Cortex of kidney (tissue), 1 donor: ENCODE measurements at places on chromosomes 2 and 18.

GRCh38 chr2:9473985-9474360 is 378 bp upstream of the IAH1 start:
- DNase-seq: no peak

- no peak for DNase-seq
Observed at GRCh38 chr2:182110347-182110746, 124.7 kb downstream of the PPP1R1C start.

DNA sequence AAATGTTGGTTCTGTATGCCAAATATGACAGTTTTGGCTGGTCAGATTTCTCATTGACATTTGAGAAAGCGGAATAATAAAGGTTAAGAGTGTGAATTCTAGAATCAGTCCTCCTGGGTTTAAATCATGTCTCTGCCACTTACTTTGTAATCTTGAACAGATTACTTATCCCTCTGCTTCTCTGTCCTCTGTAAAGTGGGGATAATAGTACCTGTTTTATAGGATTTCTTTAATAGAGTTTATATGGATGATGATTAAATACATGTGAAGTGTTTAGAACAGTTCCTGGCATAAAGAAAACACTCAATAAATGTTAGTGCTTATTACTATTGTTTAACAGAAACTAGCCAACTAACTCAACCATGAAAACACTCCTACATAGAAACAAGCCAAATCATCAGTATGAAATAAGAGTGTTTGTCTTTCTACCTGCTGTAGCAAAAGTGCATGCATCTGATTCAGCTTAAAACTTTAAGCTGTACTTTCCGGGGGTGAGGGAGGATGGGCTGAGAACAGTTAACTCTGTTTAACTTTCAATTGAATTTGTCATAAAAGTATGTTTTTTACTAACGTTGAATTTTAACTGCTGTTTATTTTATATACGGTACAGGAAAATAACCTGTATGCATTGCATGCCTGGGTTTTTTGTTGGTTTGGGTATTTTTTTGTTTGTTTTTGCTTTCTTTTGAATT is 6.8 kb downstream of the HTR2B start:
- DNase-seq: no peak

GRCh38 chr18:47658498-47658897 is 272.0 kb downstream of the SMAD2 start:
- no peak for DNase-seq

DNA sequence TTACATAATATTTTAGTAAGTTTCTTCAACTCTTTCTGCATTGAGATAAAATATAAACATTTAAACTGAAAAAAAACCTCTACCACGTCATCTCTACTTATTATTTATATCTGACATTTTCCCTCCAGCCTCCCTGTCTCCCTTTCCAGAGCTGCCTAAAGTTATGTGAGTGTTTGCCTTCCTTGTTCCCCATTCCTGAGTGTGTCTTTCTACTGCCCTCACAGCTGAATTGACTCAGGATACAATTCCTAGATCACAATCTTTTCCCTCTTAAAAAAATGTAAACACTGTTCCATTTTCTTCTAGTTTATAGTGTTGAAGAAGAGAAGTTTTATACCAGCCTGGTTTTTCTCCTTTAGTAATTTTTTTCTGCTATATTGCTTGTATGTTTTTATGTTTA is 5.3 kb downstream of the TRPM8 start:
- DNase-seq: no peak

GRCh38 chr18:24499814-24500213 is 39.4 kb downstream of the HRH4 start:
- DNase-seq: no peak

GRCh38 chr18:40365526-40365925 is 1589.5 kb upstream of the PIK3C3 start:
- no peak for DNase-seq

- no peak for DNase-seq
Observed at GRCh38 chr2:152505495-152505906, 170.5 kb downstream of the FMNL2 start.

DNA sequence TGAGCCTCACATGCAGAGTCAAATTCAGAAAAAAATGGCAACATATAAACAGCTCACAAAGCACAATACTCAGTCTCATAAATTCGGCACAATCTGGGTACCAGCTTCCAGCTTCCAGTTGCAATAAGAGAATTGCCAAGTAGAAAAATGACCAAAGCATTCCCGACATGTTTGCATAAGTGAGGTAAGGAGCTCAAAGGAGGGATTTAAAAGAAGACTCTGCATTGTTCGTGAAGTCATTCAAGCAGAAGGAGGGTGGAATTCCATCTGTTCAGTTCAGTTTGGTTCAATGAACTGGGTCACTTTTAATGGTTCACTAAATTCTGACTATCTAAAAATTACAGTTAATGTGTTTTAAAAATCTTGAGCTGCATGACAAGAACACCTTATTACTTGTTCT is 106.7 kb upstream of the KLHL14 start:
- DNase-seq: no peak

DNA sequence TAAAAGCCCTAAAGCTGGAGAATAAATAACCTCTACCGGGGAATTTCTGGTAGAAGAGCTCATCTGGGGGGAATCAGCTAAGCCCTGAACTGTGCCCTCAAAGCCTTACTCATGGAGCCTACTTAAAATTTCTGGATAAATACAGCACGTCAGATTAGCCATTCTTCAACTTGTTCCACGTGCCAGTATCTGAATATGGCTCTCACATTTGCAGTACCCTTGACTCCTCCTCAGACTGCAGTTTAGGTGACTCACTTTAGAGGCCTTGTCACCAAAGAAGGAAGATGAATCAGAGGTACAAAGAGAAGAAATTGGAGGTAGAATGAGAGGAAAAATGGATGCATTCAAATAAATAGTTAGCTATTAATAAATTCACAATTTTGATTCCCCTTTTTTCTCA is 34.6 kb upstream of the POTEC start:
- no peak for DNase-seq

DNA sequence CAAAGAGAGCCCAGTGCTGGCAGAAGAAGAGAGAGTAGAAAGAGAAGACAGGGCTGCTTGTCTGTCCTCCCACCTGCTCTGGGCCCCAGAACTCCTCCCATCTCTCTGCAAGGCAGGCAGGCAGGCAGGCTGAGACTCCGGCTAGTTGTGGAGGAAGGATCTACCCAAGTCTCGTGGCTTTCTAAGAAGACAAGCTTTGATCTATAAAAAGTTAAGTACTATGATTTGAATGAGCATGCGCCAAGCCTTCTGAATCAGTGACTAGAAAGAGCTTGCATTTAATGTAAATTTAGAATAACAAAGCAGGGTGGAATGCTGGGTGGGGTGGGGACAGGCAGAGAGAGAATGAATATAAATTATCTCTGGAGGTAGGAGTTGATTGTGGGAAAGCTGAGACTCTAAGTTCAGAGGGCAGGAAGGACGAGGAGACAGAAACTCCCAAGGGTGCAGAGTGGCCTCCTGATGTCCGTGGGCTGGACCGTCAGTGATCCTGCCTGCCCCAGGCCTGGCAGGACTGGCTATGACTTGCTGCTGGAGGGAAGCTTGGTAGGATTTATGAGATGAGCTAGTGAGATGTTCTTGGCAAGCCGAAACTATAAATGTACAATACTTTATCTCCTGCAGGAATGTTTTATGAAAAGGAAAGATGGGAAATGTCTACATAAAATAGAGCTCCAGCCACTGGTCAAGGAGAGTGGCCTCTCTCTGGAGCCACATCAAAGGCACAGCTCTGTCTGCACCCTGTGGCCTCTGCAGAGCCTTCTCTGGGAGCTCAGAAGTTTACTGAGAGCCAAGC is 447.5 kb downstream of the TNS1 start:
- DNase-seq: no peak

GRCh38 chr2:30268296-30268871 is 37.0 kb downstream of the LBH start:
- DNase-seq: no peak

- no peak for DNase-seq
Observed at GRCh38 chr18:22199005-22199404, 29.6 kb downstream of the GATA6 start.

GRCh38 chr2:42408009-42408408 is 47.0 kb upstream of the COX7A2L start:
- DNase-seq: no peak

- DNase-seq: no peak
Observed at GRCh38 chr2:37301408-37301807, 23.2 kb downstream of the PRKD3 start.

- no peak for DNase-seq
Observed at GRCh38 chr2:42965196-42965595, 172.8 kb upstream of the HAAO start.

DNA sequence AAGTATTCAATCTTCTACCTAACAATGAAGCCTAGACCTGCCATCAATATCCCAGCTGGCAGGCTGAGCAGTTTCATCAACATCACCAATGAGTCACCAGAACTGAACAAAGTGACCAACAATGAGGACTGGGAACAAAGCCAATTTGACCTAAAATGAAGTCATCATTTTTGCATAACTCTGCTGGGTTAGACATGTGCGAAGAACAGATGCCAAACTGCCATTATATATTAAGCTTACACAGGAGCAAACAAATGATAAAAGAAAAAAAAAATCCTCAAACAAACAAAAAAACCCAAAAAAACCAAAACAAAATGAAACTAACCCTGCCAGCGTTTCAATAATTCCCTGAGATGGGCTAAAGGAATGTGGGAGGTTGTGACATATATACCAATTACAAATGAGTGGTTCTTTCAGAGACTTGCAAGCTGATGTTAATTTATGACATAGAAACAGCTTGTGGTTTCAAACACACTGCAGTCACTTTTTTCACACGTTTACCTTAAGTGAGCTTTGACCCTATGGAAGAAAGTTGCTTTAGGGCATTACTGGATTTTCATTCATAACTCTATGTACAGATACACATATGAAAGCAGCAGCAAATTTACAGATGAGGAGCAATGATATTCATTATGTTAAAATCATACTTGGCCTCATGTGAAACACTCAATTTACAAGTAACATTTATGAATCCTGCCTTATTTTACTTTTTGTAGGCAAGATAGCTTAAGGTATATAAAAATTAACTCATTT is 56.9 kb upstream of the CCDC141 start:
- DNase-seq: no peak

DNA sequence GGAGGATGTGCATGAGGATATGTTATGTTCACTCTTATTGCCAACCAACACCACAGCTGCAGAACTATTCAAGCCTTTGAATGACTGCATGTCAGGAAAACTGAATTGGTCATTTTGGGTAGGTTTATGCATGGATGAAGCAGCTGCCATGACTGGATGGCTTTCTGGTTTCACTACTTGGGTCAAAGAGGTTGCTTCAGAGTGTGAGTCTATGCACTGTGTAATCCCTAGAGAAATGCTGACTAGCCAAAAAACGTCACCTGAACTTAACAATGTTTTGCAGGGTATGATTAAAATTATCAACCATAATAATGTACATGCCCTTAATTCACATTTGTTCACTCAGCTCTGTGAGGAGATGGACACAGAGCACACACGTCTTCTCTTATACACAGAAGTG is 206.7 kb upstream of the RBBP8 start:
- no peak for DNase-seq

GRCh38 chr18:79199691-79200374 is 130.6 kb downstream of the ATP9B start:
- no peak for DNase-seq

DNA sequence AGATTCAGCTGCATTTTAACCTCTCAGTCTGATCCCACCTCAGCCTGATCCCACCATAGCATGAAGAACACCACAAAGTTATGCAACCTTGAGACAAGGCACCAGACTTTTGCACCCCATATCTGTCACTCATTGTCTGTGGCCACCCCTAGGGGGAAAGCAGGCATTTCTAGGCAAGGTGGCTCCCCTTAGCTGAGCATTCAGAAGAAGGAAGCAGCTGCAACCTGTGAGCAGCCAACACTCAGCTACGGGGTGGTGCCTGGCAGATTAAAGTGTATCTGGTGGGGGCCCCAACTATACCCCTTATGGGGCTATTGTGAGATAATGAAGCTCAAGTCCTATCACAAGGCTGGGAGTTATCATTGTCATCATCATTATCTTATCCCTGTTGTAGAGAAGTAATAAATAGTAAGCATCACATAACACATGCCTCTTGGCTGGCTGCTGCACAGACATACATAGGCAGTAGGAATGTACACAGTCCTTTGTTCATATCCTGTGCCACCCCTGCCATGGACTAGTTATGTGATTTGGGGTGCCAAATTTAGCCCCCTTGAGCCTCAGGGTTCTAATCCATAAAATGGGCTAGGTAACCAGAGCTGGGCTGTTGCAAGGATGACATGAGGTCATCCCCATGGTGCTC is 20.6 kb upstream of the TMEM163 start:
- DNase-seq: no peak

- DNase-seq: no peak
Observed at GRCh38 chr2:16303761-16304160, 361.9 kb downstream of the CYRIA start.

- DNase-seq: no peak
Observed at GRCh38 chr2:44392338-44392943, 30.7 kb downstream of the CAMKMT start.

DNA sequence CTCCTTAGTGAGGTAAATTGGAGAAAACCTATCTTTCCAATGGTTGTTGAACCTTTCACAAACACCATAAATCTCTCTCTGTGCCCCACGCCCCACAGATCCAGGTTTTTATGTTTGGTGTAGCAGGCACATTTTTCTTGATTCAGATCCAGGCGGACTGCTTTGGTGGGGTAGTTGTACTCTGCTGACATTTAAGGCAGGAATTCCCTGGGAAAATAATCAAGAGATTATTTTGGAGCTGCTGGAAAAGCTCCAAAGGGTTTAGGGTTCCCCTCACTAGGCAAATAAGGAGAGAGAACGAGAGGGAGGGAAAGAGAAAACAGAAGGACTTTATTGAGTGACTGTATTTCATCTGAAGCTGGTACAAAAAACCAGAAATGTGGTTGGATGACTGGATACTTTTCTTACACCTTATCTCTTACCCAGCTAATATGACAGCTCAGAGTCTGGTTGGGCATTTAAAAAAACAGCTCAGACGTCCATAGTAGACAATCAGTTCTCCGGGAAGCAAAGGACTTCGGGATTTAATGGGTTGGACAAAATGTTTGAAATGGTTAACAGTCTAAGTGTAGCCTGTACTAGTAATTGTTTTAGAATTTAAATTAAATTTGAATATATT is 3.6 kb upstream of the AQP4 start:
- DNase-seq: no peak

DNA sequence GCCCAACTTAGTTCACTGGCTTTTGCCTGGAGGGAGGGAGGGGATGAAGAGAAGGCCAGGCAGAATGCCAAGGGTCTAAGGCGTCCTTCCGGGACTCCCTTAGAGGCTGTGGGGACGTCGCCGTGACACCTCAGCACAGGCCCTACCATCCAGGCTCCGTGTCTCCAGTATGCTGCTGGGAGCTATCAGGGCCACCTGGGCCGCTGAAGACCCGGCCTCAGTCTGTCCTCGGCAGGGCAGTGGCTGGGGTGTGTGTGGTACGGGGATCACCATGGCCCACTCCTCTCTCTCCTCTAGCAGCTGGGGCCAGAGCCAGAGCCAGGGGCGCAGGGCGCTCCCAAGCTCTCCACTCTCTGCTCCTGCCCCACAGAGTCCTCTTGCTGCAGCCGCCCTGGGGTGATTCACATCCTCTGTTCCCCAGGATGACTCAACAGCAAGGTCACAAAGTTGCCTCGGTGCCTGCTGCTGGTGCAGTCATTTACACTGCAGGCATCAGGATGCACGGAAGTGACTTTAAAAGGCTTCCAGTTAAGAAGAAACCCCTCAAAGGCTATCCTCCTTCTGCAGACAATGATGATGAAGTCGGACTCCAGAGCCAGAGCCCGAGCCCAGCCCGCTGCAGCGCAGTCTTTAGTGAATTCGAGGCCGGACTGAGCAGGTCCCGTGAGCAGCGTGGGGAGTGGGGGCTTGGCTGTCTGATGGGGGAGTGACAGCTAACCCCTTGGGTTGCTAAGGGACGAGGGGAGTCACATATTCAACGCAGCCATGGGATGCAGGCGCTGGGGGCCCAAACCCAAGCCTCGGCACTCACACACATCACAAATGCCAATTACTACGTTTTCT is 31.9 kb downstream of the SNORC start:
- DNase-seq: no peak
